NCI-H1436 treated with DMSO at 0.1 percent for 48 hours (cell line): ENCODE measurements at places on chromosomes 7 and 10.

DNA sequence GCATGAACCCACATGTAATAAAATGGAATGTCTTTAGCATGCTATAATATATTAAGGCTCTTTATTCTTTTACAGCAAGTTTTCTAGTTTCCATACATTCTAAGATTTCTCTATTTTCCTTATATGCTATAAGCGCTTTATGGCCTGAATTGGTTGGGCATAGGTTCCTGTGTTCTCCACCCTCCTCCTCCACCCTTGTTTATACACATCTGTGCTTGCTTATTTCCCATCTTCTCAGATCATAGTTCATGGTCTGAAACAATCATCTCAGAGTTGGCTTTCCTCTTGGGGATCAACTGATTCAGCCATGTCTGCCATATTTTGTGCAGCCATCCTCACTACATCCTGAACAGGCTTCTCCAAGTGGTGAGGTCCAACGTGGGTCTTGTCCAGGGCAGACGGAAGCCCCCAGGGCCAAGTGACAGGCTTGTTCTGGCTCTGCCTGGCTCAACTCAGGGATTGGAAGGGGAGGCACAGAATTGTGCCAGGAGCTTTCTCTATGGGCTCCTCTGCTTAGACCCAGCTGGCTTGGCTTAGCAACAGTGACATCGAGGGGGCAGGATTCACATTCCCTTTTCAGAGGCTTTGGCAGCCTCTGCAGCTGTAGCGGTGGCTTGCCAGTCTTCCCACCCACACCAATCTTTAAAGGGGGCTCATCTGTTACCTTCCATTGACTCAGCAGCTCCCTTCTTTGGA, 327.3 kb downstream of the PTEN start:
- DNase-seq, result no peak

DNA sequence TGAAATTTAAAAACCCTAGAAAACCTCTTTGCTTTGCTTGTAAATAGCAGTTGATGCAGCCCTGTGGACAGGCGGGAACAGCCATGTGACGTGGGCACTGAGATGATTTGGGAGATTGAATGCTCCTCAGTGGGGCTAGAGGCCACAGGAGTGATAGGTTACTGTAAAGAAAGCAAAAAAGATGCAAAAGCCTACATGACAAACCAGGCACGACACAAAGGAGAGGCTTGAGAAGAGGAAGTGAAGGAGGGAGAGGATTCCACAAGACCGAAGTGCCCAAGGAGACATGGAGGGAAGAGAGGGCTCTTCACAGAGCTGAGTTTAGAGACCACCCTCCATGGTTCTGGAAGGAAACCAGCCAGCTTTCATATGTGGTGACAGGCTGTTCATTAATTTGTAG, 25.7 kb downstream of the IKZF1 start:
- no peak for DNase-seq

DNA sequence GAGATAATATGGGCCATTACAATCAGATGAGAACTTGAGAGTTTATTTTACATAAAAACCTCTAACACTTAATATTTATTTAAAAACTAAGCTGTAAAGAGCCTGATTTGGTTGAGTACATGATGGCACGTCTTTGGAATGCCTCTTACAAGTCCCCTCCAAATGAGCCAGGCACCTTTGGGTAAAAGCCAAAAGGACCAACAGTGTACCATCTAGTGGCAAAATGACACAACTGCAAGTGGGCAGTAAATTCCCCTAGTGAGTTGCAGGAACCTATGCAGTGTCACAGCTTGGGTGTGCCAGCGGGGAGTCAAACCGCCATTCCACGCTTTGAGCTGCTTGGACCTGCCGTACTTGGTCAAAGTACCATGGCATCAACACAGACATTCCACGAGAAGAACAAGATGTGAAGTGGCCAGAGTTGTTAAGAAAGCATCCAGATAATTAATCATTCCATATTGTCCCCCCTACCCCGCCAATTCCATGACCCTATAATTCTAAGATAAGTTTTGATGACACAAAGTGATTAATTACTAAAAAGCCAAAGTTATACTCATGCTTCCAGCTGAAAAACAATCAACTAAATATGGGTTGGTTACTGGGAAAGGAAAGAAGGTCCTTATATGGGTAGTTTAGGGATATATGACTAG, 115.2 kb downstream of the SORBS1 start:
- no peak for DNase-seq

- DNase-seq, result no peak
Measured at GRCh38 chr10:73650537-73651331, 5.1 kb downstream of the SYNPO2L start.

DNA sequence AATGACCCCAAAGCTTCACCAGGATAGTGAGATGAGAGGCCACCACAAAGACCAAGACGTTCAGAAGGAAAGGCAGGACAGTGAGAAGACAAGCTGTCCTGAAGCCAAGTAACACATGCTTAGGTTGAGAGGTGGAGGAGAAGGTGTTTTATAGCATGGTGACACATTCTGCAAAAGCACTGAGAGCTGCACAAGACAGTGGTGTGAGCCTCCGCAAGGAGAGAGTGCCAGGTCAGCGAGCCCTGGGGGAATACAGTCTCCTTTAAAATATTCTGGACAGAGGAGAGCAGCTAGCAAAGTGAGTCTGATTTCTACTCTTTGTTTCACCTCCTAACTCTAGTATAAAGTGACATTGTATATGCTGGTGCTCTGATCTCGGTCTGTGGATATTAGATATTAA, 68.0 kb upstream of the VKORC1L1 start:
- DNase-seq, result no peak

DNA sequence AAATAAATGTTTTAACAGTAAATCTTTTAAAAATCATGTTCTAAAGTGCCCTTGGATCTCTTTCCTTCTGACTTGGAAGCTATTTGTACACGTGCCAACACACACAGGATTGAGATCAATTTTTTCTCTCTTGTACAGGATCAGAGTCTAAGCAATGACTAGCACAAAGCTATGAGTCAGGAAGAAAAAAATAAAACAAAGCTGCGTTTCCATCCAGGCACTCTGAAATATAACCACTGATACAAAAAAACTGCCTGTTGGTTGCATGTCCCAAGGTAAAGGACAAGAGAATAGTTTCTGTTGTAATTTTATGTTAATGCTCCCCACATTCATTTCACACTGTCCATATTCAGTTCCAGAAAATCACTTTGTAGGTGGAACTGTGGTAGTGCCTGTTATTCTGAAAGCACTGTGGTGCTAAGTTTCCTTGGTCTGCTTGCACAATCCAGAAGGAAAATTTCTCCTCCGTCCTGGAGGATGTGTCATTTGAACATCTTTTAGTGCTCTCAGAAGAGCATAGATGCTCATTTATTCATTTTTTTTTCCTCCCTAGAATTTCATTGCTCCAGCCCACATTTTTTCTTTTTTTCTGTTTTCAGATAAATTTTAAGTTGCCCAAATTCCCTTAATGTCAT, 113.4 kb downstream of the PLXDC2 start:
- no peak for DNase-seq

DNA sequence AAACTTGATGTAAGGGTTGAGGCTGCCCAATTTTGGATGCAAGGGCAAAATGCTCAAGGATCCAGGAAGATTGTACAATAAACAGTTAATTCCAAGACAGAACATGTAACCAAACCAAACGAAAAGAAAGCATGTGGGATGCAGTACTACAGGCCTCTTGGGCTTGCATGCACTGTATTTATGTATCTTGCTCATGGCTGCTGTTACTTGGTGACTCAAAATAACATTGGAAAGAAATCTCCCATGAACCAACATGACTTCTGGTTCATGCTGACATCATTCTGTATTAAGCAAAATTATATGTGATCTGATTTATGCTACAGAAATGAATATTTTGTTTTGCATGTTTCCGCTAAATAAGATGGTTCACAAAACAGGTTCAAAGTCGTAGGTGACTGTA, 65.9 kb upstream of the FZD1 start:
- no peak for DNase-seq

GRCh38 chr10:125158601-125159485, 1.5 kb downstream of the CTBP2 start:
- no peak for DNase-seq

DNA sequence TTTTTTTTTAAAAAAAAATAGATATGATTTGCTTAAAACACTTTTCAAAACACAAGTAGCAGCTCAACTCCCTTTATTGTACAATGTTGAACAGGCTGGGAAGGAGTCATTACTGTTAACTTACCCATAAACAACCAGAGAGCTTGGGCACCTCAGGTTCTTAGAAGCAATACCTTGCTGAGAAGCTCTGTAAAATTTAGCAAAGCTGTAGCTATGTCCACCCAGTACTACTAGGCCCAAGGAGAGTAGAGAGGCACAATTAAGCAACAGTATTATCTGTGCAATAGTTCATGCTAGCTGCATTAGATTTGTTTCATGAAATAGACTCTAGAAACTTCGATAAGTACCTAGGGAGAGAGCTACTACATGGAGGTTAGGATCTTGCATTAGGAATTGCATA, 32.0 kb downstream of the SEMA3A start:
- no peak for DNase-seq

DNA sequence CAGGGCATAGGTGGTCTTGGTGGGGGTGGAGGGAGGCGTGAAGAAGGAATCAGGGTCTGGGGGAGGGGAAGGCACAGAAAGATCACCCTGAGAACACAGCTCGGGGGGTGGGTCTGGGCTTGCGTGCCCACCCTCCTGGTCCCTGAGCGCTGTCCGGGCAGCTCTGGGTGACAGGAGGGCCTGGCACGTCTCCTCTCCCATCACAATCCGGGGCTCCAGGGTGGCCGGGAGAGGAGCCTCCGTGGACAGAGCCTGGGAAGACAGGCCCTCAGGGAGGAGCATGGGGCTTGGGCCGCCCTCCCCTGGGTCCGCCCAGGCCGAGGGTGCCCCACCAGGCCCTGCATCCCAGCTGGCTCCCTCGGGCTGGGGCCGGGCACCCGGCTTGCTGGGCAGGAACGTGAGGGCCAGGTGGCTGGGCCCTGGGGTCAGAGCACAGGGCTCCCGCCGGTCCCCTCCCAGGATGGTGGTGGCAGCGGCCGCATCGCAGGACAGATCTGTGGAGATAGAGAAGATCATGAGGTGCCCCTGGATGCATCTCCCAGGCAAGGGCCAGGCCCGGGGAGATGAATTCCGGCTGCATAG, 3.1 kb downstream of the NACAD start:
- DNase-seq, result no peak

DNA sequence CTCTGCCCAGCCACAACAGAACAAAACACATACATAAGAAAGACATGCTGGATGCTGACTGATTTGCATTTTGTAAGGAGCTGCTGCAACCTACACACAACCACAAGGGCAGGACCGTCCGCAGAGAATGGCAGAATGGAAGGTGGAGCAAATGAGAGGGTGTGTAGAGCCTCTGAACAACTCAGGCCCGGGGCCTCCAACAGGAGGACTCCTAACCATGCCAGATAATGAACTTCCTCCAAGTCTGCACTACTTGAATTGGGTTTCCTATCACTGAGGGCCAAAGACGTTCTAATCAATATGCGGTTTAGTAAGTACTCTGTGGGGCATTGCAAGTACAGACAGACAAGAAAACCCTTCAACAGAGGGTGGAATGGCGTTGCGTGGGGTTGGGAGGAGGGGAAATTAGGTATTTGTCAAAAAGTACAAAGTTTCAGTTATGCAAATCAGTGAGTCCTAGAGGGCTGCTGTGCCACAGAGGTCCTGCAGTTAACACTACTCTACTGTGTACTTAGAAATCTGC, 14.6 kb downstream of the VOPP1 start:
- no peak for DNase-seq

DNA sequence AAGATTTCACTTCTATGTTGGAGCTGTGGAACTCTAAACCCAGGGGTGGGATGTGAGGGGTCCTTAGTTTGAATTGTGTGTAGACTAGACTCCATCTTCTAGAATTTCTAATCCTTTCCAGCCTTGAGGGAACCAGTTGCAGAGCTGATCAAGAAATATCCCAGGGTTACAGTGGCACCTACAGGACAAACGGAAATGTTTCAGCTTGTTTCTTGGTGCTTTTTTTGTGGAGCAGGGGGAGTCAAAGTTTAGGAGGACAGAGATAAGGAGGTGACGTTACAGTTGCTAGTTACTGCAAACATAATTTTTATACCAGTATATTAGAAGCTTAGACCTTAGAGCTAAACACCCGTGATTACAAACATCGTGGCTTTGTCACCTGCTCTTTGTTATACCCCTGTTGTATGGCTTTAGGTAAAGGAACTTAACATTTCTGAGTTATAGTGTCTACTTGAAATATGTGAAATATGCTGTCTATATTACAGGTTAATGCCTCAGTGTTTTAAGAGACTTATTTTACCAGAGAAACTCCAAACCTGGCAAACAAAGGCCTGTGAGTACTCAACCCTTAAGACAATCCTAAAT, 84.5 kb upstream of the DYNC1I1 start:
- no peak for DNase-seq

GRCh38 chr7:129170441-129171021, 17.9 kb upstream of the SMO start:
- no peak for DNase-seq

DNA sequence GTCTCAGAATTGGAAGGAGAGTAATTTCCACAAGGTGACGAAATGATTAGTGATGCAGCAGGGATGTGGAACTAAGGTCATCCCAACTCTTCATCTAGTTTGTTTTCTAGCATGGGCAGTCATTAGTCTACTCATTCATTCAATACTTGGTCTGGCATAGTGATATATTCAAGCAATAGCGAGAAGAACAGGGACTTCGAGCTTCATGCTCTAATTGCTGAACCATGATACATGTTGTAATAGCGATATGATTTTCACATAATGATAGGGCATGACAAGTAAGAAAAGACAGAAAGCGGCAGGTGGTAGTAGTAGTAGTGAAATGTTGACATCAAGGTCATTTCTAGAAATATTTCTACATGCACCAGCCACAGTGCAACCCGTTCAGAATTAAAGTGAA, 652.1 kb downstream of the PHTF2 start:
- no peak for DNase-seq

DNA sequence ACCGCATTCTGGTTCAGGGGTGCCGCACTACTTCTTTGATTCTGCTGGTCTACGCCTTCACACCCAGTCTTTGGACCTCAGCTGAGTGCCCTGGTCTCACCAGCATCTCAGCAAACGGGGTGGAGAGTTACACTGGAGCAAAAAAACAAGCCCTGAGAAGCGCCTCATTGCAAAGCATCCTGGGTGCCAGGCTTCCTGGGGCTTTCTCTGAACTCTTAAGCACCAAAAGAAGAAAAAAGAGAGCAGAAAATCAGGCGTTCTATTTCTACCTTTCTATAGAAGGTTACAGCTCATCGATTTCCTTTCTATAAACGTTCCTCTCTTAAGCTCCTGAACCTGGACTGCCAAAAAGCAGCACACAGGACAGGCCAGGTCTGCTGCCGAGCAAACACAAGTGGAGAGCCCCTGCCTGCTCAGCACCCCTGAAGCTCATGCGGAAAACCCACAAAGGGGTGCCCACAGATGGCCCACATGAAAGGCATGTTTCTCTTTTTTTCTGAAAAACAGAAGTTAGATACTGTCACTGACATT, 217.9 kb downstream of the SFMBT2 start:
- DNase-seq, result no peak

GRCh38 chr7:128030263-128030653, 979 bp downstream of the LRRC4 start:
- DNase-seq, result no peak

DNA sequence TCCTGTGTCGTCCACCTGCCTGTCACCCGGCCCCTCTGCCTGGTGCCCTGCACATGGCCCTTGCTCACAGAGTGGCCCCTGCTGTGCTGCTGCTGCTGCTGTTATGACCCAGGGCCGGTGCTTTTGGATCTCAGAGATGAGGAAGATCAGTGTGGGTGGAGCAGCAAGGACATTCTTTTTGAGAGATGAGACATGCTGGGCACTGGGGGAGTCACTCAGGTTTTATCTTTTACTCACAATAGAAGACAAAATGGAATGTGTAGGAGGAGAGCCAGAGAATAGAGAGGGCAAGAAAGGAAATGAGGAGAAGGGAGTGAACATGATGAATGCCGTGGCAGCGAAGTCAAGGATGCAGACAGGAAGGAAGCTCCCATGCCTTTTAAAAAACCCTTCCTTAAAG, 611.5 kb upstream of the DPP6 start:
- DNase-seq, result no peak
